ENCODE measurements at places on chromosomes 3 and 15.
A peak's percentile ranks its signal among the peaks of the same experiment; 100 is the strongest.

DNA sequence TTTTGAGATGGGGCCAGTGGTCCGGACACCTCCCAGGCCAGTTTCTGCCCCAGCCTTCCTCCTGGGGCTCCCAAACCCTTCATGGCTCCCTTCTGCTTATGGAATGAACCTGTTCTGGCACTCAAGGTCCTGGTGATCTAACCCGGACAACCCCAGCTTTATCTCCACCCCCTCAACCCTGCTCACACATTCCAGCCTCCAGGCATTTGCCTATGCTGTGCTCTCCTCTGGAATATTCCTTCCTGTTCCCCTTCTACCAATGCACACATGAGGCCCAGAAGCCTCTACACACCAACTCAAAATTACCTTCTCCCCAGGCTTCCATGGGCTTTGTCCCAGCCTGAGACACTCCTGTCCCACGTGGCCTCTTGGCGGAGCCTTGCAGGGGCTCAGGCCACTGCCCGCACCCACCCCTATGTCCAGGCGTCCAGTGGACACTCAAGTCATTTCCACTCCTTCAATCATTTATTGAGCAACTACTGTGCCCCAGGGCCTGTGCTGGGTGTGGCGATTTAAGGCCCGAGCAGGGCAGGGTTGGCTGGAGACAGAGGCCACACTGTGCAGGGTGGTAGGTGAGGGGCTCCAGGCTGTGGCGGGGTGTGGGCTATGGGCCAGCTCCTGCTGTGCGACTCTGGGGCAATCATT lies 18.8 kb downstream of the PLXND1 start:
- no peak for DNase-seq

- DNase-seq = no peak
Observed at GRCh38 chr3:43537225-43537624, 84.6 kb downstream of the ANO10 start.

DNA sequence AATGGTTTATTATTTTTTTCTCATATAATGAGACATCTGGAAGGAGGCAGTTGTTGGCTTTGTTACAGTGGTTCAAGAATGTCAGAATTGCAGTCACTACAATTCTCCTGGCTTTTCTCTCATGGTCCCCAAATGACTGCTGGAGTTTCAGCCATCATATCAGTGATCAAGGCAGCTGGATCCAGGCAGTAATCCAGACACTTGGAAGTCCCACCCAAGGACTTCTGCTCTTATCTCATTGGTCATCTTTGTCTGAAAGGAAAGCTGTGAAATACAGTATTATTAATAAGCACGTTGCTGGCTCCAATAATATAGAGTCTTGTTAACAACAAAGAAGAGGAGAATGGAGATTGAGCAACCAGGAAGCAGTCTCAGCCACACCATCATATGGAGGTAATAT lies 22.9 kb upstream of the MED12L start:
- DNase-seq = no peak

GRCh38 chr3:146491303-146491702 lies 21.9 kb upstream of the PLSCR2 start:
- no peak for DNase-seq

GRCh38 chr3:37189109-37189508 lies 14.7 kb upstream of the LRRFIP2 start:
- no peak for DNase-seq

DNA sequence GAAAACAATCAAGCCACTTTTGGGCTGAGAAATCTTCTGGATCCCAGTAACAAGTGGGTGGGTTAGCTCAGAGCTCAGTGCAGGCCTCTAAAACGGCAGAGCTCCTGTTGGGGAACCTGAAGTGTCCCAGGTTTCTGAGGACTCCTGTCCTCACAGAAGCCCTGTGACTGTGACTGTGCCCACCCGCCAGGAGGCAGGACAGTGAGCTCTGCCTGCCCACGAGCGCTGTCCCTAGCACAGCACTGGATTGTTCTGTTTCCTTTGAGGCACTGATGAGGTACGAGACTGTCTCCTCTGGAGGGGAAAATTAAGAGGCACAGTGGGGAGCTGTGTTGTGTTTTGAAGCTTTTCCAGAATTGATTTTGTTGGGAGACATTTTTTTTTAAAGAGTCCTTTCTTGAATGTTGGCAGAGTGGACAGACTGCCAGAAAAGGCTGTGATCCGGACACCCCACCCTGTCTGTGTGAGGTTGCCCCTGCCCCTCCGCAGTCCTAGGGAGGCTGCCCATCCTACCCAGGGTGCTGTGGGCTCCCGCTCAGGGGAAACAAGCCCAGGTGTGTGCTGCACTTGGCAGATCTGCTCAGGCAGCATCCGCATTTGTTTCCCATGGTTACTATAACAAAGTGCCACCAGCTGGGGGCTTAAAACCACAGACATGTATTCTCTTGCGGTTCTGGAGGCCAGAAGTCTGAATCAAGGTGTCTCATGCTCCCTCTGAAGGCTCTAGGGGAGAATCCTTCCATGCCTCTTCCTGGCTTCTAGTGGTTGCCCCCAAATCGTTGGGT lies 66.6 kb upstream of the LARS2 start:
- DNase-seq = peak; percentile 57

- no peak for DNase-seq
Observed at GRCh38 chr15:64917211-64917610, 5.5 kb downstream of the ANKDD1A start.

- DNase-seq = no peak
Observed at GRCh38 chr3:161798016-161798415, 301.4 kb downstream of the OTOL1 start.

DNA sequence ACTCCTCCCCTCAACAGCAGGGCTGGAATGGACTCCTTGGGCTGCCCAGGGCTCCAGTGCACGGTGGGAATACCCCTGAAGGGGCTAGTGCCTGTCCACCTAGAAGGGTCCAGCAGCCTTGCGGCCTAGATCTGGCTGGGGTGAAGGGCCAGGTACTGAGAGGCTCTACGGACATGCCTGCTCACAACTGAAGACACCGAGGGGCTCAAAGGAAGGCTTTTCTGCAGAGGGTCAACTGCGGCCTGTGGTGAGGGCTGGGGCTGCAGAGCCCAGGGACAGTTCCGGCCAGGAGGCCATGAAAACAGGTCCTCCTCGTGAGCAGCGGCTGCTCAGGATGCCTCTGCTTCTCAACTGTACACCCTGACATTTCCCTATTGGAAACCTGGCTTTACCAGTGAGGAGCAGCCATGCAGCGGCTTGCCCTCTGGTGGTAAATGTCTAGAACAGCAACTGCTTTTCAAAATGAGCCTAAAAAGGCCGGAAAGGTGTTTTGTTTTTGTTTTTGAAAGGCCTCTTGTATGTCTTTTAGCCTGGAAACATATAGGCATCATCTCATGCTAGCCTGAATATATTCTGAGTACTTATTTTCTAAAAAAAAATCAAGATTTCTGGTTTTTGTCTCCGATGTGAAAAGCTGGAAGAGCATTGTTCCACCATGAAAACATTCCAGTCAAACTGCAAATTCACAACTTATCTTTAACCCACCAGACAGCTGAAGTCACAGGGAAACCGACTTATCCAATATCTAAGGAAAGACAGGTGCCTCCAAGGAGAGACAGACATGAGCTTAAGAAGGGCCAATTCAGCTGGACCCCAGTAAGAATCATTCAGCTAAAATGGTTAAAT lies 163.4 kb downstream of the KLF13 start:
- no peak for DNase-seq

DNA sequence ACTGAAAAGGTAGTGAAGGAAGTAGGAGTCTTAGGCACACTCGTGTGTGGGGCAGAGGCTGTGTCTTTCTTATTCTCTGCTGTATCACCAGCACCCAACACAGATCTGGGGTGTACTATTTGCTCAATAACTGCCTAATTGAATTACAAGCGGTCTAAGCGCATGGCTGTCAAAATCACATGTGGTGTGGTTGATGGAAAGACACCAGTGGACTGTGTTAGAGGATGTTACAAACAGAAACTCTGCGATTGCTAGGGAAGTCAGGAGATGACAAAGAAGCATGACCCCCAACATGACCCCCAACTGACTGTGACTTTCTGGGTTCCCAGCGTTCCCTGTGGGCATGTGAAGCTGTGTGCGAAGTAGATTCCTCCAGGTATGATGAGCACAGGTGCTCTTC lies 32.0 kb downstream of the ATG7 start:
- DNase-seq = no peak

- no peak for DNase-seq
Observed at GRCh38 chr15:62149729-62150128, 15.4 kb downstream of the C2CD4B start.

- DNase-seq = no peak
Observed at GRCh38 chr3:157669416-157669815, 166.2 kb upstream of the VEPH1 start.

GRCh38 chr15:42511007-42511391 lies 15.6 kb downstream of the SNAP23 start:
- DNase-seq = no peak

GRCh38 chr15:56045068-56045748 lies 51.8 kb upstream of the NEDD4 start:
- no peak for DNase-seq

DNA sequence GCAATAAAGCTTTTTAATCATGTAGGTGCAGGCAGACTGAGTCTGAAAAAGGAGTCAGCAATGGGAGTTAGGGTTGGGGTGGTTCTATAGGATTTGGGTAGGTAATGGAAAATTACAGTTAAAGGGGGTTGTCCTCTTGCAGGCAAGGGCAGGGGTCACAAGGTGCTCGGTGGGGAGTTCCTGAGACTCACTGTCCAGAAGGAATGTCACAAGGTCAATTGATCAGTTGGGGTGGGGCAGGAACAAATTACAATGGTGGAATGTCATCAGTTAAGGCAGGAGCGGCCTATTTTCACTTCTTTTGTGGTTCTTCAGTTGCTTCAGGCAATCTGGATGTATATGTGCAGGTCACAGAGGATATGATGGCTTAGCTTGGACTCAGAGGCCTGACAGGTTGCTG lies 13.9 kb downstream of the CCR5AS start:
- DNase-seq = no peak

- no peak for DNase-seq
Observed at GRCh38 chr15:66133247-66133885, 120.2 kb downstream of the MEGF11 start.

Measured in mesenteric fat pad (tissue), 1 donor.